IgD-negative memory B cell (primary cell): ENCODE measurements at places on chromosomes 5 and 9. TPM values are rescaled to one million over a fixed set of nuclear protein-coding genes. Genes with fewer than 3 reads are reported as not detected.

GFPT2 gene
- polyA plus RNA-seq = 0.19 TPM

MCTP1 gene
- polyA plus RNA-seq = 2.6 TPM

INSL6 gene
- polyA plus RNA-seq = 0.38 TPM

SPATA31E1 gene
- polyA plus RNA-seq = not detected

NR2F1 gene
- polyA plus RNA-seq = not detected

PITX1 gene
- polyA plus RNA-seq = 0.38 TPM

PKD2L2 gene
- polyA plus RNA-seq = 0.46 TPM

MZB1 gene
- polyA plus RNA-seq = 193 TPM

C7 gene
- not detected for polyA plus RNA-seq

KIF24 gene
- polyA plus RNA-seq = not detected

RANBP3L gene
- not detected for polyA plus RNA-seq

FOXD4 gene
- polyA plus RNA-seq = not detected

CSF2 gene
- polyA plus RNA-seq = not detected

SPACA9 gene
- 4.6 TPM for polyA plus RNA-seq

TMC1 gene
- not detected for polyA plus RNA-seq

GABRA1 gene
- not detected for polyA plus RNA-seq

MYOZ3 gene
- polyA plus RNA-seq = not detected

C9orf153 gene
- polyA plus RNA-seq = 0.14 TPM

RLN1 gene
- 0.66 TPM for polyA plus RNA-seq

AK3 gene
- polyA plus RNA-seq = 25.1 TPM

PCDHGB1 gene
- 0.41 TPM for polyA plus RNA-seq

PDGFRB gene
- polyA plus RNA-seq = 0.45 TPM

SLCO6A1 gene
- not detected for polyA plus RNA-seq

LRRC19 gene
- polyA plus RNA-seq = not detected

UAP1L1 gene
- polyA plus RNA-seq = 3.0 TPM

SPARC gene
- 16.1 TPM for polyA plus RNA-seq

EIF4E1B gene
- polyA plus RNA-seq = not detected

FYB1 gene
- polyA plus RNA-seq = 11.6 TPM

CFAP157 gene
- polyA plus RNA-seq = not detected

RNF44 gene
- polyA plus RNA-seq = 6.0 TPM

ZFP2 gene
- 1.0 TPM for polyA plus RNA-seq

PLEKHG4B gene
- not detected for polyA plus RNA-seq

SMIM33 gene
- not detected for polyA plus RNA-seq

ADAMTS19 gene
- polyA plus RNA-seq = not detected

SLC35A4 gene
- polyA plus RNA-seq = 79.8 TPM

ZNF79 gene
- 8.7 TPM for polyA plus RNA-seq

RGS7BP gene
- not detected for polyA plus RNA-seq

SPAAR gene
- not detected for polyA plus RNA-seq

PAEP gene
- not detected for polyA plus RNA-seq

ABO gene
- polyA plus RNA-seq = not detected

NEURL1B gene
- polyA plus RNA-seq = not detected
